CD4-positive, alpha-beta T cell treated with Interleukin-15 for 4 hours (primary cell): ENCODE measurements at places on chromosomes 11 and 22.

GRCh38 chr11:71176812-71177211 lies 75.6 kb downstream of the SHANK2 start:
- DNase-seq, result no peak

- no peak for DNase-seq
Observed at GRCh38 chr11:33505093-33505492, 195.5 kb downstream of the C11orf91 start.

- DNase-seq, result no peak
Observed at GRCh38 chr22:22527312-22527711, 7.2 kb upstream of the ZNF280A start.

- DNase-seq, result no peak
Observed at GRCh38 chr22:20246368-20247009, 21.6 kb downstream of the RTN4R start.

- DNase-seq, result no peak
Observed at GRCh38 chr11:33515347-33515746, 185.3 kb downstream of the C11orf91 start.

GRCh38 chr22:46078241-46079092 lies 71.9 kb upstream of the PPARA start:
- no peak for DNase-seq

GRCh38 chr11:134538742-134539141 lies 126.7 kb upstream of the B3GAT1 start:
- no peak for DNase-seq

DNA sequence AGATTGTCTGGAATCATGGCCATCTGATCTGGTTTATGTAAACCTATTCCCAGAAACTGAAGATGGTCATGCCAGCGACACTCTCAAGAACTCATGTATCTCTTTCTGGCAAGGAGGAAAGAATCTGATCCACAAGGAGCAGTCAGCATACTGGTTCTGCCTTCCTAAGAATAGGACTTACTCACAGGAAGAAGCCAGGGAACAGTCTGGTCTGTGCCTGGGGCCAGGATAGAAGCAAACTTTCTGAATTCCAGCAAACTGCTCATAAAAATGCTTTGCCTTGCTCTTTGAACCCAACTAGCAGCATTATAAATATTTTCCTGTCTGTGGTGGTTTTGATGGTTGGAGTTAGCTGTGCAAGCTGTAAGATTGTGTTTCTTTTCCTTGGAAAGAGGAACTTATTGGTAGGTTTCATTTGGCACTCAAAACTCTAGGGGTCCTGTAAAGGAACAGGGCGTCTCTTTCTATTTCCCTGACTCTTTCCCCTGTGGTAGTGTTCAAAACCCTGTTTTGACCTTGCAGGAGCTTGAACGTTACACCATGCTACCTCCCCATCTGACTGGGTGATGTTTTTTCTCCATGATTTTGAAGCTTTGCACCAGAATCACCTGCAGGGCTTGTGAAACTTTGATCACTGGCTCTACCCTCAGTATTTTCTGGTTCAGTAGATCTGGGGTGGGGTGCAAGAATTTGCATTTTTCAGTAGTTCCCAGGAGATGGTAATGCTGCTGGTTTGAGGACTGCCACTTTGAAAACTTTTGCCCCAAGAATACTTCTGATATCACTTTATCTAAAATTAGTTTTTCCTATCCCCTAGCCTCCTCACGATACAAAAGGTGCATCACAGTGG lies 627.8 kb upstream of the ANO5 start:
- no peak for DNase-seq

GRCh38 chr22:39984746-39985145 lies 10.0 kb upstream of the FAM83F start:
- DNase-seq, result no peak

GRCh38 chr11:15940462-15941205 lies 415.7 kb downstream of the SOX6 start:
- no peak for DNase-seq

- DNase-seq, result no peak
Observed at GRCh38 chr11:64544616-64545296, 46.3 kb upstream of the SLC22A12 start.

DNA sequence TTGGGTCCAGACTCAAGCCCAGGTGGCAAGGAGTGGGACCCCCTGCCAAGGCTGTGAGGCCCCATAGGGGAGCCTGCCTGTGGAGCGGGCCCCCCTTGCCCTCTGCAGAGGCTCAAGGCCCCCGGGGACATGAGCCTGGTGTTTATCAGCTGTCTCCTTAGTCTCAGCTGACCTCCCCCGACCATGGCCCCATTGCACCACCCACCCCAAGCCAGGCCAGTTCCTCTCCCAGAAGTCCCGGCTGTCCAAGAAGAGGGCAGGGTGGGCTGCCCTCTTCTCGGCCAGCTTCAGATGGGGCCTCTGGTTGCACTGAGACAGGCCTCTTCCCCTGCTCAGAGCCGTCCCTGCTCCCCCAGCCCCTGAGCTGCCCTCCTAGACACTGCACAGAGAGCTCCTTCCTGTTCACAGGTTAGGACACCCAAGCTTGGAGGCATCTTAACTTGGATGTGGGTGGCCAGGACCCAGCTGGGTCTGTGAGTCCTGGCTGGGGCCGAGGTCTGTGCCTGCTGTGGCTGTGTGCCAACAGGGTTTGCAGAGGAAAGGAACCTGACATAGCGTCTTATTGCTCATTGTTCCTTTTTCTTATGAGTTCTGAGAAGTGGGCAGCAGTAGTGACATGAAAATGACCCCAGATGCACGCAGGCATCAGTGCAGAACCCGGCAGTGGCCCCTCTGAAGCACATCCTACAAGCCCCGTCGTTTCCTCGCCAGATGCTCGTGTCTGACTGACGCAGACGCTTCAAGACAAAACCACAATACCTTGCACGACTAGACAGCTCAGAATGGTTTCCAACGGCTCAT lies 5.4 kb downstream of the TRABD start:
- peak; percentile 84 for DNase-seq

- DNase-seq, result no peak
Observed at GRCh38 chr11:66322732-66323427, 6.0 kb upstream of the CD248 start.

- peak; percentile 40 for DNase-seq
Observed at GRCh38 chr11:46560300-46560991, 33.4 kb downstream of the AMBRA1 start.

DNA sequence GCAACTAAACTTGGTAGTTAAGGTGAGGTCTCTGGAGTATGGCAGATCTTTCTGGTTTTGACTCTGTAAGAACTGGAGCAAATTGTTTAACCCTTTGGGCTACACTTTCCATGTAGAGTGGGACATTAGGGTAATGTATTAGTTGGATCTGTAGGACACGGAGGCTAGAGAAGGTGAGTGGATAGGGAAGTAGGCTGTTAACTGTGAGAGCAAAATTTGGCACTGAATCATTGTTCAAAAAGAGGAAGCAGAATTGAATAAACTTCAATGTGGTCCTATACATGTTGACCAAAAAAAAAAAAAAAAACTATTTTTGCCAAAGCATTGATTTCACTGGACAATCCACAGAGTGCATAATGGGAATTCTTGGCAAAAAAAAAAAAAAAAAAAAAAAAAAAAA lies 370.2 kb upstream of the CHORDC1 start:
- DNase-seq, result no peak

- DNase-seq, result no peak
Observed at GRCh38 chr11:34870548-34871196, 45.5 kb downstream of the APIP start.

- no peak for DNase-seq
Observed at GRCh38 chr11:121291319-121291718, 1.3 kb upstream of the SC5D start.

- no peak for DNase-seq
Observed at GRCh38 chr22:20154602-20155187, 3.8 kb upstream of the CCDC188 start.

DNA sequence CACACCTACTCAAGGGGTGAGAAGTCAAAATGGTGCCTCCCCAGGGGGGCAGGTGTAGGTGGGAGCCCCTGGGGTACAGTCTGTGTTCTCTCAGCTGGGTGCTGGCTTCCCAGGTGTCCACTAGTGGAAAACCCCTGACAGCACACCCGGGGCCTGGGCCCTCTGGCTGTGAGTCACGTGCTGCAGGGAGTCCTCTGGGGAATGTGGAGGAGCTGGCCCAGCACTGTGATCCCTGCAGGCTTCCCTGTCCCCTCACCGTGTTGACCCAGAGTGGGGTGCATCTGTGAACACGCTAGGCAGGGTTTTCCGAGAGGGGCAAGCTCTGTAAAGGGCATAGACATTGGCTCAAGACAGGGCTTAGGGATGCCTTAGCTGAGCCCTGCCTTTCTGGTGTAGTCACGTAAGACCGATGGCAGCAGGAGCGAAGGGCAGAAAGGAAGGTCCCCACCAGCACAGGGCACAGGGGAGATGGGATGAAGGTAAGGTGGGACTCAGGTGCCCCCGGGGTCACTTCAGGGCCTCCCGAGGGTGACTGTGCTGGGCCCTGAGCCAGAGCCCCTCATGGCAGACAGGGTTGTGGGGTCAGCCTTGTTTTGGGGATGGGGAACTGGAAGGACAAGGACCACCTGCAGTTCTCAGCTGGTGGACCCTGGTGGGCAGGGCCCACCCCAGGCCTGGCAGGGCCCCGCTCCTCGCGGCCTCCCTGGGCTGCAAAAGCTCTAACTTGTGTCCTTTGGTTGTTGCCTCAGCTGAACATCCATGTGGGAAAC lies 14.1 kb downstream of the DERL3 start:
- DNase-seq, result no peak

- peak; percentile 59 for DNase-seq
Observed at GRCh38 chr11:119094816-119095065, 6.9 kb downstream of the DPAGT1 start.
